ENCODE measurements at places on chromosomes 1 and 21.

- no peak for DNase-seq
These were observed 28.4 kb downstream of the IER5 start for GRCh38 chr1:181116819-181117390.

DNA sequence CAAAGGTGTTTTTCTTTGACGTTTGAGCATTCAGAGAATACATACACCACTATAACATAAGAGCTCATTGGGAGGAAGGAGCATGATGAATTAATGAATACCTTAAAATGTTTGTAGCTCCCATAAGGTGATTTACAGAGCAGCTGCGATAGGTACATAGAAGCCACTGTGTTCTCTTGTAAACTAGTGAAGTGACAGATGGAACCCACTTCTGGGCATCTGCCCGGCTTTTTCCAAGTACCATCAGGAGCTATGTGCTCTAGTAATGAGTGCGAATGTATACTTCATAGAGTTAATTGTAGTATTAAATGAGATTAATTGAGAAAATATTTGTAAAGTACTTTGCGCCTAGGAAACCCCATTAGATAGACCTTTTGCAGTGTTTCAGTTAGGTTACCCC, 48.4 kb downstream of the HENMT1 start:
- DNase-seq = no peak

DNA sequence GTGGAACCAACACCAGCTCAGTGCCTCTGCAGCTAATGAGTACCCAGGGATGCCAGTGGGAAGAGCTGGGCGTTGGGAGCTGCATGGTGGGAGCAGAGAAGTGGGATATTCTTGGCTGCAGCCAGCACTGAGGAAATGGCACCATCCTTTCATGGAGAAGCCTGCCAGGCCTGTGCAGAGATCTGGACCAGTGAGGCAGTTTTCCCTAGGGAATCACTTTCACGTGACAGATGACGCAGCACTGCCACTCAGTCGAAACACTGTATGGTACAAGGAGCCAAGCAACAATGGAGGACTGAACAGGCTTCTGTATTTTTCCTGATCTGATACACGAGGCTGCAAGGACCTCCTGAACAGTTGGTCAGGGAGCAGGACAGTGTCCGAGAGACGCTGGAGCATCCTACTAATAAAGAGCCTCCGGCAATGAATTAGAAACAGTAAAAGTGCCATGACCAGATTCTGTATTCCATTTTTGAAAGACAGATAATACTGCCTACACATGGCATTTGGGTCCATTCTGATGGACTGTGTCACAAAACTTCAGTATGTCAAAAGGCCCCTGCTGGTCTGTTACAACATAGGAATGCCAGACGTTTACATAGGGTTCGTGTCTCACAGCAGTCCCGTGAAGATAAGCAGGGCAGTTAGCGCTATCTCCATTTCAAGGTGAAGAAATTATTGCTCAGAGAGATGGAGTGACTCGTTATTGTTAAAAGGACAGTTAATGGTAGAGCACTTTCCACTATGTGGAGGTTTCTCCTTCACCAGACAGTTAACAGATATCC, 44.0 kb upstream of the LMO4 start:
- DNase-seq = no peak

DNA sequence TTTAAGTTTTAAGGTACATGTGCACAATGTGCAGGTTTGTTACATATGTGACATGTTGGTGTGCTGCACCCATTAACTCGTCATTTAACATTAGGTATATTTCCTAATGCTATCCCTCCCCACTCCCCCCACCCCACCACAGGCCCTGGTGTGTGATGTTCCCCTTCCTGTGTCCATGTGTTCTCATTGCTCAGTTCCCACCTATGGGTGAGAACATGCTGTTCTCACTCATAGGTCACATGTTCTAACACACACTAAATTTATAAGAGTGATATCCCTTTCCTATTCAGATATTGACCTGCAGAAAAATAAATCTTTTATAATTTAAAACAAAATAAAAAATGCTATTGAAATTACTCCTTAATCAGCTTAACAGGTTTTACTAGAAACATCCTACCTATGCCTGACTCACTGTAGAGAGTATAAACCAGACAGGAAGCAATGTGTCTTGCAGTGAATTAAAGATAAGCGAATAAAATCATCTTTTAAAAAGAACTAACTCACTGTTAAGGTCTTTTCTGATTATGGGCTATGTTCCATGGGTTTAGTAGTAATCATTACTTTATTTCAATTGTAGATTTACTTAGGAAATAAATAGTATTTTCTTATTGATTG, 82.0 kb upstream of the DPH5 start:
- no peak for DNase-seq

DNA sequence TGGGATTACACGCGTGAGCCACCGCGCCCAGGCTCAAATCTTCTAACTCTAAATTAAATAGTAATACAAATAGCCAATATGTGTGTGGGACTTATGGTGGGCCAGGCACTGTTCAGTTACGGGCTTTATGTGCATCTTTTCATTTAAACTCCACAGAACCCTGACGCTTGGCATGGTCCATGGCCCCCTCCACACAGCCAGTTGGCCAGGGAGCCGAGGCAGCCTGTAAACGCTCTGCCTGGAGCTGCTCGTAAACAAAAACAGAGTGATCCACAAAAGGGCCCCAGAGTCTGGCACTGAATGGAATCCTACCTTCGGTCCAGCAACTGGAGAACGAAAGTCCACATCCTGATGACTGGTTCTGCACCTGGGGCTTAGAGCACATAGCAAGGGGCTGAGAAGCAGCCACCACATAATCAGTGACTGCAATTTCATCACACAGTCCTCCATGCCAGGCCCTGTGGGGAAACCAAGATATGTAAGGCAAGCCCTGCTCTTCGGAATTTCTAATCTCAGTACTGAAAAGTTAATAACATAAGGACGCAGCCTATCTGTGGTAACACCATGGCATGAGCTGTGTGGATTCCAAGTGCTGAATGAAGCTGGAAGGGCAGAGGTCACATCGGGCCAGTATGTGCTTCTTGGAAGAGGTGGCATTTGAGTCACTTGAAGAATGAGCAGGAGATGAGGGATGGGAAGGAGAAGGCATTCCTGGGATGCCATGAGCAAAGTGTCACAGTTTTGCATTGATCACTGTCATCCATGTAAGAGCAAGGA, 13.5 kb upstream of the ADAMTSL4 start:
- DNase-seq = no peak

DNA sequence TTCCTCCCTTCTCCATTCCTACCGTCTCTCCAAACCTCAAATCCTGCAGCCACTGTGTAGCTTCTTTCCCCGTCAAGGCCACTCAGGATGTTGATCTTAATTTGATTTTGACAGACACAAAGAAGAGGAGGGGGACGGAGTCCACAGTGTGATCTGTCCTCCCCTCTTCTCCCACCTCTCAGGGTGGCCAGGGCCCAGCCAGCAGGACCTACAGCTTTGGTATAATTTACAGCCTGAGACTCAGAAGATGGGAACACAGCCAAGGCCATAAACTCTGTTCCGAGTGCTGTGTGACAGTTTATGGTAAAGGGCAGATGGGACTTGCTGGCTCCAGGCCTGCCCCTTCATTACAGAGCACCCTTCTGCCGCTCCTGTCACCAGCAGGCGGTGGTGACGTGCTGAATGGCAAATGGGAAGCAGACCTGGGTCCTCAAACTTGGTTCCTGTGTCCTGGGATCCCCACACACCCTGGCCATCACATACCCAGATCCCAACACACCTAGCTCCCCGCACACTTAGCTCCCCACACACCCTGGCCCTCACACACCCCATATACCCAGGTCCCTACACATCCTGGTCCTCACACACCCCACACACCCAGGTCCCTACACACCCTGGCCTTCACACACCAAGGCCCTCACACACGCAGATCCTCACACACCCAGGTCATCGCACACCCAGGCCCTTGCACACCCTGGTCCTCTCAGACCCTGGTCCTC, 71.6 kb downstream of the CD2 start:
- DNase-seq = peak; percentile 24

DNA sequence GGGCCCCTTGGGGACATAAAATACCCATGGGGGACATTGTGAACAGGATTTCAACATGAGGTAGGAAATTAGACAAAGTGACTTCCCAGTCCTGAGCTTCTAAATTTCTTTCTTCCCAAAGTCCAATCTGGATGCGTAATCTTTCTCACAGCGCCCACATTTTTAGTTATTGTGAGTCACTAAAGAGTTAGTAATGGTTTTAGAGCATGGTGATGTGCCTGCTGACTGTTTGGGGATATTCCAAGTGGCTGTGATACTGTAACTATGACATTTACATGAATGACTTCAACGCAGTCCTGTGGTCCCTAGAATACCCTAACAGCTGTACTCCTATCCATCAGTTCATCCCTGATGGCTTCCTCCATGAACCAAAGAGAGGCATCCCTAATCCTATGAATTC, 224.0 kb upstream of the COA6 start:
- no peak for DNase-seq

GRCh38 chr1:99327357-99327756, 63.1 kb downstream of the PLPPR4 start:
- peak; percentile 27 for DNase-seq
